Stimulated activated CD4-positive, alpha-beta T cell treated with anti-CD3 and anti-CD28 coated beads, Interleukin-4, amount 100 ng/mL, for 1 hour (primary cell): ENCODE measurements at places on chromosomes 11 and 22.

DNA sequence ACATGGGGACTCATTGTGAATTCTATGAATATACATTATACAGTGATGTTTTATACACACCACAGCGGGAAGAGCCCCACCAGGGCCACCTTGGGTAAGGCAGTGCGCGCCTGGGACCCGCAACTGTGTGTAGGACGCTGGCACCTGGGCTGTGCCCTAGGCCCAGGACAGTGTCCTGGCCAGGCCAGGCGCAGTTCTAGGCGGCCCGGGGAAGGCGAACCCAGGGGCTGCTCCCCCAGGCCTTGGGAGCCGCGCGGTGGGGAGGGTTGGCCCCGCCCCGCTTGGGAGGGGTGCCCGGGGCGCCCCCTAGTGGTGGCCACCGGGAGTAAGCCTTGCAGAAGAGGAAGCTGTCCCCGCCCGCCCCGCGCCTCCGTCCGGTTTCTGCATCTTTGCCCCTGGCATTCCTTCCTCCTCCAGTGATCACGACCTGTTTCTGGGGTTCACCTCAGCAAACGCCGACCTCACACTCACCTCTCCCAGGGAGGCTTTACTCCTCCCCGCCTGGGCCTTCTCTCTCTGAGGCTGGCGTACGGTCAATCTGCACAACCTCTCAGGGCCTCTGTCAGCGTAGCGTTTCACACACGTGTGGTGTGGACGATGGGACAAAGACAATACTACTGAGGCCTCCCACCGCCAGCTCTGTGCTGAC, 9.5 kb upstream of the EHD1 start:
- DNase-seq = peak; percentile 85

DNA sequence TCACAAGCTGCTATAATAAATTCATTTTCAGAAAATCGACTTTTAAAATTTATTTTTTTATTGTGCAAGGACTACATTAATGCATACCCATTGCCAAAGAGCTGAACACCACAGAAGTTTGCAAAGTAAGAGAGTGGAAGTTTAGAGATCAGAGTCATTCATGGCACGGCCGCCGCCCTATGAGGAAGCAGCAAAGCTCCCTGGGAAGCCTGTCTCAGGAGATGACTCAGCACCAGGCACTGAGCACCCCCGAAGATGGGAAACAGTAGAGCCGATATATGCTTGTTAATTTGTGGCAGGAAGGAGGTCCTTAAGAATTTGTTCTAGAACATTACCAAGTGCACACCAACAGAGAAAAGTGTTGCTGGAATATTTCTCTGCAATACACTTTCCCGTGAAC, 693.7 kb downstream of the OPCML start:
- no peak for DNase-seq

DNA sequence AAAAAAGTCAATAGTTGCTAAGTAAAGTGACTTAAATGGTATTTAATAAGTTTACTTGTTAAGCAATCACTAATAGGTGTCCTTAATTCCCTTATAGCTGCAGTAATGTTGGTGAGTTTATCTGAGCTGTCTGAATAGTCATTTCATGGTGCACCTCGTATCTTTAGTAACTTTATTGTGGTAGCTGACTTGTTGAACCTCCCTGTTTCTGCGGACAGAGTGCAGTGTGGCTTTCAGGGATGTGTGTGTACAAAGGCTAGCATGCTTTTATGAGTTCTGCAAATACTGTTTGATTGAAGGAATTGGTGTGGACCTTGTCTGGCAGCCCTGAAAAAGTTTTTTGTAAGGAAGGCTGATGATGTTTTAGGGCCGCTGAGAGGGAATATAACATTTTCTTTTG, 2.6 kb downstream of the ZNRF3 start:
- no peak for DNase-seq

- DNase-seq = no peak
Observed at GRCh38 chr11:69320326-69320725, 26.4 kb downstream of the MYEOV start.

DNA sequence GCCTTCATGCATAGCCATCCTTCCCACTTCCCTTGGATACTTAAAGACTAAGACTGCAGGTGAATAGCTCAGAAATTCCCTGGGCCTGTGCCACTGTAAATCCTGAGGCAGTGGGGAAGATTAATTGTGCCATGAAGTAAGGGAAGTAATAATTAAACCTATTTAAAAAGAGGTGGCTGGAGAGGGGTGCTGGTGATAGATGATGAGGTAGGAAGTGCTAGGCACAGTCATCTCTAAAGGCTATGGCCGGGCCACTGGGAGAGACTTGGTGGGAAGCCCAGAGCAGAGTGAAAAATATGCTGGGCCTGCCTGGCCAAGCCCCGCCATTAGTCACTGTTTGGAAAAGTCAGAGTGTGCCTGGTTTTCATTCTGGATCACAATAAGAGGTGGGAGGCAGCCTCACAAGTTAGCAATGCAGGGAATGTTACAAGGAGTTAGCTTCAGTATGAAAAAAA, 197.2 kb upstream of the PITPNB start:
- DNase-seq = no peak

GRCh38 chr11:64342869-64343745, 3.1 kb downstream of the CCDC88B start:
- DNase-seq = no peak

- no peak for DNase-seq
Observed at GRCh38 chr11:3955299-3955665, 99.8 kb downstream of the STIM1 start.

GRCh38 chr11:70498171-70498571, 99.8 kb downstream of the CTTN start:
- DNase-seq = no peak

DNA sequence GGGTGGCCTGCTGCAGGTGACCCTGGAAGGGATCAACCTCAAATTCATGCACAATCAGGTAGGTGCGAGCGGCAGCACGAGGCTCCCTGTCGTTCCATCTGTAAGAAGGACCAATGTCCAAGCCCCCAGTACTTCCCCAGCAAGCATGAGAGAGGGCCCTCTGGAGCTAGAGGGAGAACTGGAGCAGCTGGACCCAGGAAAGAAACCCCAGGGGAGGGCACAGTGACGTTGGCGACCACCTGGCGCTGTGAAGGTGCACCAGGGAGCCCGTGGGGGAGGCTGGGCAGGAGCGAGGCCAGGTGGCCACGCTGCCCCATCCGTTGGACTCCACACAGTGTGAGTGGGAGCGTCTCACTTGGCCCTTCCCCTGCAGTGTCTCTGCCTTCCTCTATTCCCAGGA, 28.0 kb downstream of the MYBPC3 start:
- no peak for DNase-seq

- no peak for DNase-seq
Observed at GRCh38 chr11:19597876-19598275, 114.8 kb upstream of the NAV2 start.

- no peak for DNase-seq
Observed at GRCh38 chr22:28052825-28053269, 133.8 kb upstream of the PITPNB start.

GRCh38 chr11:41121600-41121999, 337.9 kb downstream of the LRRC4C start:
- DNase-seq = no peak

GRCh38 chr11:128731041-128731663, 37.3 kb downstream of the FLI1 start:
- no peak for DNase-seq
